ENCODE measurements at places on chromosomes 7 and 10.

GRCh38 chr7:97734255-97734654, 2.4 kb downstream of the TAC1 start:
- no peak for DNase-seq

DNA sequence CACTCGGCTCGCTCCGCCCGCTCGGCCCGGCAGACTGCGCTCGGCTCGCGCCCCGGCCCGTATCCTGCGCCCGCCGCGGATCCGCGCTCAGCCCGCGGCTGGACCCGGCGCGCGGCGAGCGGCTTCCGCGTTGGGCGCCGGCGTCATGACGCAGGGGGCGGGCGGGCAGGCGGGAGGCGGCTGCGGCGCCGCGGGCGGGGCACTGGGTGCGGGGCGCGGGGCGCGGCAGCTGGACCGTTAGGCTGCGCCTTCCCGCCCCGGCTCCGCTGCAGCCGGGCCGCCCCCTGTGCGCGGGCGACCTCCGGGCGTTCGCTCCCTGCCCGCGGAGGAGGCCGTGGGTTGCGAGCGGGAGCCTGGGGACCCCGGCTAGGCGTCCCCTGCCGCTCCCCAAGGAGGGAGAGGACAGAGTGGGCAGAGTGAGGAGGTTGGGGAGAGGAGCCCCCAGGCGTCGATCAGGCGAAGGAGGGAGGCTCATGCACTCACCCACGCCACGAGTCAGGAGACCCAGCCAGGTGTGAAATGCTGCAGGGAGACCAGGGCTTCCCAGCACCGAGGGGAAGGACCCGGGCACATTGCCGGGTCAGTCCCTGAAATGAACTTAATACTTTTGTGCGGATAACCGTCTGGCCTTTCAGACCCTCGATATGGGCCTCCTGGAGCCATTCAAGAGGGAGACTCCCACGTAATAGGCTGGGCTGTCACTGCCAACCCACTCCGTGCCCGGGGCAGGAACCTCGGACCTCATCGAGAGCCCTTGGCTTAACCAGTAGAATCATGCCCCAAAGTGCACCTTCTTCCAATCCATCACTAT, at the start of gene PIP4K2A:
TSS of gene PIP4K2A (minus strand) at position 100 of the 811 bp plus-strand sequence. CDS start 252 bp downstream, outside the sequence.
- peak; percentile 63 for DNase-seq

DNA sequence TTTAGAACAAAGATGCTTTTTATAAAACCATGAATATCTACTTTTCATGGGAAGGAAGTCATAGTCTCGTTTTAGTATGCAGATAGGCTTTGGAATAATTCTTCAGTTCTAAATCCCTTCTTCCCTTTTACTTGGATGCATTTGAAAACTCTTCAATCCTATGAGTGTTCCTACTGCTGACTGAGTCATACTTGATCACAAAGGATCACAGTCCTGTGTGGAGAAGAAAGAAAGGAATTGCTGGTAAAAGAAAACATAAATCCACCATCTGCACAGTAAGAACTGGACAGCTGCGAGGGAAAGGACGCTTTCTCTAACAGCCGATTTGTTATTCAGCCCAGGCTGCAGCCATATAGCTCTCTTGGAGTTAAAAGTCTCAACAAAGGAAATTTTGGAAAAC, 209.9 kb downstream of the SEMA3E start:
- DNase-seq, result no peak

GRCh38 chr10:7788639-7789286, 786 bp downstream of the ATP5F1C start:
- no peak for DNase-seq

- peak; percentile 94 for DNase-seq
Observed at GRCh38 chr7:102125127-102125596, 161.5 kb upstream of the SH2B2 start.

GRCh38 chr10:36888925-36889573, 236.3 kb upstream of the ANKRD30A start:
- peak; percentile 74 for DNase-seq

DNA sequence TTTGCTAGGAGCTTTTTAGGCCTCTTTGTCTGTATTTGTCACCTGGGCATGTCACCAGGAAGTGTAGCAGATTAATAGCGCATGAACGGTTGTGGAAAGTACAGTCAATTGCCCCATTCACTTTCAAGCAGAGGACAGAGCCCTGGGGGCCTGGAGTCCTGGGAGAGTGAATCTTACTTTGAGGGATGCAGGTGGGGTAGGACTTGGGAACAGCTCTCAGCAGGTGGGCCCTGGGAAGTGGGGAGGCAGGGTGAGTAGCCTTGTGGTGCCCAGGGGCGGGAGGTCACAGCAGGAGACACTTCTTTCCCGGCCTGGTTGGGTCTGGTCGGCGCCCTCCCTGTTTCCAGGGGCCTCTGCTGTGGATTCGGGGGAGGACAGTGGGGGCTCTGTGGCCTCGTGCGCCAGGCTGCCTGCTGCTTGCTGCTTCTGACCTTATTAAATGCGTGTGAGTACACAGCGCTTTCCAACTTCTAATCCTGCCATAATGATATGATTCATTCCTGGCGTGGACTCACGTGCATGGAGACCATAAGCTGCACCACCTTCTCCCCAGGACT, 51.6 kb upstream of the AQP1 start:
- DNase-seq, result no peak

DNA sequence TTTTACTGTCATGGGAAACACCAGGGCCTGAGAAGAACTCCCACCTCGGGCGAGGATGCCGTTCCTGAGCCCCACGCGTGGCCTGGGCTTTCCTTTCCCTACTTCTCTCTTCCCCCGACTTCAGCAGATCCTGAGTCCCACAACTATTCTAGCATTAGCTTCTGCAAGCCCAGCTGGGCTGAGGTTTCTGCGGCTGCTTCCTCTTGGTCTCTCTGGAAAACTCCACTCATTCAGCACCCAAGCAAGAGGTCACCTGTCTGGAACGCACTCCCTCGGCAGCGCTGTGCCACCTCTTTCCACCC, 761 bp upstream of the DOCK1 start:
- DNase-seq, result no peak

DNA sequence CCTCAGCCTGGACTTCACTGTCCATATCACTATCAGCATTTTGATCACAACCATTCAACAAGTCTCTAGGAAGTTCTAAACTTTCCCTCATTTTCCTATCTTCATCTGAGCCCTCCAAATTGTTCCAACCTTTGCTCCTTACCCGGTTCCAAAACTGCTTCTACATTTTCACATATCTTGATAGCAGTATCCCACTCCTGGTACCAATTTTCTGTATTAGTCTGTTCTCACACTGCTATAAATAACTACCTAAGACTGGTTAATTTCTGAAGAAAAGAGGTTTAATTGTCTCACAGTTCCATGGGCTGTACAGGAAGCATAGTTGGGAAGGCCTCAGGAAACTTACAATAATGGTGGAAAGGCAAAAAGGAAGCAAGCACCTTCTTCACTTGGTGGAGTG, 11.9 kb downstream of the THAP5 start:
- no peak for DNase-seq

GRCh38 chr7:39617005-39617404, 6.4 kb upstream of the RALA start:
- DNase-seq, result no peak

- peak; percentile 93 for DNase-seq
Observed at GRCh38 chr7:108525327-108525984, 479 bp downstream of the PNPLA8 start.

GRCh38 chr10:60353519-60354258, 36.0 kb downstream of the ANK3 start:
- DNase-seq, result peak; percentile 27

DNA sequence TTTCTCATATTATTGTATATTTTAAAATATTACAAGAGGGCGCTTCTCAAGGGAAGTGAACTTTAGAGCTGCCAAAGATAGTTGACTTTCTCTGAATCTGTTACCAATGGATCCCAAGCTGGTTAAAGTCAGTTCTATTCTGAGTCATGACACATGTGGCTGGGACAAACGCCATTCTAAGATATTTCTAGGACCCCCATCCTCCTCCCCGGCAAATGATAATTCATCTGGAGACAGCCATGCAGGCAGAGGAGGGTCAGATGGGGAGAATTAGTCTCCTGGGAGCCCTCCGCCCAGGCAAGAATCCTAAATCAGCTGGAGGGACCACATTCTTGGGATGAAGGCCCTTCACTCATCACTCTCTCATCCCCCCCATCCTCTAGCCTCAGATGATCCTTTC, 187.7 kb downstream of the GFRA1 start:
- DNase-seq, result no peak

DNA sequence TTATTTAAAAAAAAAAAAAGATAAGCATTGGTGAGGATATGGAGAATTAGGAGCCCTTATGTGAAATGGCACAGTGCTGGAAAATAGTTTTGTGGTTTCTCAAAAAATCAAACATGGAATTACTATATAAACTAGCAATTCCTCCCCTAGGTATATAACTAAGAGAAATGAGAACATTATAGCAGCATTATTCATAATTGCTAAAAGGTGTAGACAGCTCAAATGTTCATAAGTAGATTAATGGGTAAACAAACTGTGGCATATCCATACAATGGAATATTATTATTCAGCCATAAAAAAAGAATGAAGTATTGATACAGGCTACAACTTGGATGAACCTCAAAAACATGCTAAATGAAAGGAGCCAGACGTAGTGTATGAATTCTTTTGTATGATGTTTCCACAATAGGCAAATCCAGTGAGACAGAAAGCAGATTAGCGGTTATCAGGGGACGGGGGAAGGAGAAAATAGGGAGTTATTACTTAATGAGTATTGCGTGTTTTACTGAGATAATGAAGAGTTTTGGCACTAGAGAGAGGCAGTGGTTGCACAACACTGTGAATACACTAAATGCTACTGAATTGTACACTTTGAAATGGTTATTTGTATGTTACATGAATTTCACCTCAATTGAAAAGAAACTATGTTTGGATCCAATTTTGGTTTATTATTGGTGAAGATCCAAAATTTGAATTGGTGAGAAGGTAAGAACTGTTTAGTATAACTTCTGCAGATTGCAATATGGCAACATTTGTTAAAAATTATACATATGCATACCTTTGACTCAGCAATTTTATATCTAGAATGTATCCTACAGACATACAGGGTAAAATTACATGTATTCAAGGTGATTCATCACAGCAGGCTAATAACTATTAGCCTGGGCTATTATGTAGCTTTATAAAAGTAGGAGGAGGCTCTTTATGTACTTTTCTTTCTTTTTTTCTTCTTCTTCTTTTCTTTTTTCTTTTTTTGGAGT, 69.7 kb downstream of the VCL start:
- DNase-seq, result no peak

- no peak for DNase-seq
Observed at GRCh38 chr10:61448091-61448490, 5.1 kb downstream of the TMEM26 start.

- no peak for DNase-seq
Observed at GRCh38 chr7:999941-1000935, 17.3 kb downstream of the CYP2W1 start.

DNA sequence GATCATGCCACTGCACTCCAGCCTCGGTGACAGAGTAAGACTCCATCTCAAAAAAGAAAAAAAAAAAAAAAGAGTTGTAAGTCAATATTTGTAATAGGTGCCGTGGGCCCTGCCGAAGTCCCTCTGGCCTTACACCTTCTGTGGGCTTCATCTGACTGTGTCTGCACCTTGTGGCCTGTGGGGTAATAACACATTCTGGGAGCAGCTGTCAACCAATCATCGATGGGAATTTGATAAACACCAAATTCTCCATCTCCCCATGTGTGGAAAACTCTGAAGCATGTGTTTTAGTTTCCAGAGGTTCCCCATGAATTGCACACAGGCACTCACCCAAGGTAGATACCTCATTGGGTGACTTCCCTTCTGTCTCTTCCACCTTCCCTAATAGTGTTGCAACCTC, 10.8 kb downstream of the ZNF394 start:
- peak; percentile 43 for DNase-seq

- DNase-seq, result peak; percentile 18
Observed at GRCh38 chr7:94396037-94396431, 1.3 kb downstream of the COL1A2 start.

GRCh38 chr10:22849077-22849805, 78.6 kb upstream of the ARMC3 start:
- no peak for DNase-seq
